GM18507 (cell line): ENCODE measurements at places on chromosomes 4 and X.

- DNase-seq, result no peak
Measured at GRCh38 chrX:129116676-129117470, 406.4 kb downstream of the SMARCA1 start.

- DNase-seq, result no peak
Measured at GRCh38 chrX:47530049-47530448, 31.0 kb upstream of the ARAF start.

DNA sequence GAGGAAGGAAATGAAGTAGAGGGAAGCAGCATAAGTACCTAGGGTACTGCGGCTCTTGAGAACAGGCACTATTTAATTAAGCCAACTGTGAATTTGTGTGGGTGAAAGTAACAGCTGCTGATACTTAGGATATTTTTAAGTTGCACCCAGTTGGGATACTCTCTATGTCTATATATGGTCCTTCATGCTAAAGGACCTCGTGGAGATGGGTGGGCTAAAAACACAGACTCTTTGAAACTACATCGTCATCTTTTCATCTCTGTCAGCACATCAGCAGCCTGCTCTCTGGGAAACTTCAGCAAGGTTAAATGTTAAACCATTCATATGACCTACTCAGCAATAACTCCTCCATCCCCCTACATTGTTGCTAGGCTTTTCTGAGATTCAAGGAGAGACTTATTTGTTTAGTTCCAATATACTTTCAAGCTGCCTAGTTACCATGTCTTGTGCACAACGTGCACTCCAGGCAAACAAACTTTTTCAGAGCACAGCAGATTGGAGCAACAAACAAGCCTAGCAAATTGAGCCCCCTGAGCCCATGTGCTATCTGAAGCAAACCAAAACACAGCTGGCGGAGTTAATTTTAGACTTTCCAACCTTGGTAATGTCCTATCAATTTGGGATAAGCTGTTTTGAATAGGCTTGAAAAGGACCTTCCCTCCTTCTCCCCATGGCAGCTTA is 6.2 kb upstream of the MOB1B start:
- no peak for DNase-seq

DNA sequence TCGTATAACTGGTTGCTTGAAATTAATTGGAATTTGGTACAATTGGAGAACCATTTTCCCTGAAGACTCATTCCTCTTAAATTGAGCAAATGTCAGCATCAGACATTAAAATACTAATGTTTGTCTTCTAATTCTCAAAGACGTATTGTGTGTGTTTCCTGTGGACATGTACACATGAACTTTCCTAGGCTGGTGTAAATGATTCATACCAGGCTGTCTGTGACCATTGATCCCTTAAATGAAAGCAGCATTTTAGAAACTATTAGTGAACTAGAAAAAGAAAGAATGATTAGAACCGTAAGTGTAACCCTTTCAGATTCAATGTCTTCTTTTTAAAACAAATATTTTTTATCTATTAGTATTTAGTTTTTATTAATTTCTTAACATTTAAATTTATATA is 332.9 kb downstream of the PPP3CA start:
- DNase-seq, result no peak

GRCh38 chr4:63222466-63222865 is 1186.8 kb downstream of the TECRL start:
- no peak for DNase-seq

- DNase-seq, result no peak
Measured at GRCh38 chrX:120015145-120016067, 62.1 kb downstream of the RHOXF2B start.

- no peak for DNase-seq
Measured at GRCh38 chr4:84503495-84504437, 4.7 kb upstream of the NKX6-1 start.

- no peak for DNase-seq
Measured at GRCh38 chr4:103719830-103720207, at the start of gene TACR3. Gene TACR3 (minus strand): TSS chr4:103719985. CDS start chr4:103719675, 310 bp downstream.

- no peak for DNase-seq
Measured at GRCh38 chrX:95291561-95291960, 1393.1 kb upstream of the DIAPH2 start.

DNA sequence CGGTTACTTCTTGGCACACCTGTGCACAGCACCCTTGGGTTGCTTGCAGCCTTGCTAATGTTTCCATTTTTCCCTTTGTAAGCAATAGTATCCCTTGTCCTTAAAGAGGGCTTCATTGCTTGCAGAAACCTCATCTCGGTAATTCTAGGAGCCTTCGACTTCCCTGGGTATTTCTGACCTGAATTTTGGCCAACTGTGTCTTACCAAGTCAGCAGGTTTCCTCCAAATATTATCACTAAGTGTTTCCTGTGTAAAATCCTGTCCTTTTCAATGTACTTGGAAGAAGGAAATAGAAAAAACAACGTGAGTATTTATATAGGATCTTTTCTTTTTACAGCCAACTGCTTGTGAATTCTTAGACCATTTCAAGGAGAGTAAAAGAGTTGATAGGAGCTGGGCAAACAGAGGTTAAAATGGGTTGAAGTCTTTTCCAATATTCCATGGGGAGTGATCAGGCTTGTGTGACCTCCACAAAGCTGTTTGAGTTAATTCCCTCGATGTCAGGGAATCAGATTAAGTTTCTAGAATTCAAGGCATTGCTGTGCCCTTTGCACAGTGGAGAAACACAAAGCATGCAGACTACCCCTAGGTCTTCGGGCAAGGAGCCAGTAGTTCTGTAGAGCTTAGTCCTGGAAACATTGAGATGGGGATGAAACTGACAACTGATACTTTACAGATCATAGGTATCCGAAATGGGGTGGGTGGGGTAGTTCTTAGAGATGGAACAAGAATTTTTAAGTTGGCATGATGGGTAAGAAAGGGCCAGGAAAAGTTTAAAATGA is 209.9 kb downstream of the CPE start:
- no peak for DNase-seq

DNA sequence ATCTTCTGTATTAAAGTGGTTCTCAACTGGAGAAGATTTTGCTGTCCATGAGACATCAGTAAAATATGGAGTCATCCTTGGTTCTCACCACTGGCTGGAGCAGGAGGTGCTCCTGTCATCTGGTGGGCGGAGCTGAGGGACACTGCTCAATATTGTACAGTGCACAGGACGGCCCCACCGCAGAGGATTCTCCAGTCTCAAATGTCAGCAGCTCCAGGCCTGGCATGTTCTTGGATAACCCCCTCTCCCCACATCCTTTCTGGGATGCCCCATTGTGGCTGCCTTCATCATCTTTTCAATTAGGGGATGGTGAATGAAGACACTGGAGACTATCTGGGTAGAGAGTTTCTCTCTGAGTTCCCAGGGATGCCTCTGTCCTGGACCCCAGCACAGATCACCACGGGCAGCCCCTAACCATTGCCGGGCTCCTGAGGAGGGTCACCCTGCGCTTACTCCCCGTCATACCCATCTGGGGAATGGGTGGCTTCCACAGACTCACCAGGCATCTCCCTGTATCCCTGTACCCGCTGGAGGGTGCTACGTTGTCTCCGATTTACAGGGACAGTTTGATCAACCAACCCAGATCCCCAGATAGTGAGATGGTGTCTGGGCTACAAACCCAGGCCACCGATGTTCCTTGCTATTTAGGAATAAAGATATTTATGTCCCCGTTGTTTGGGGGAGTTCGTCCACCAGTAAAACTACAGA is 21.9 kb upstream of the P2RY8 start:
- DNase-seq, result no peak

DNA sequence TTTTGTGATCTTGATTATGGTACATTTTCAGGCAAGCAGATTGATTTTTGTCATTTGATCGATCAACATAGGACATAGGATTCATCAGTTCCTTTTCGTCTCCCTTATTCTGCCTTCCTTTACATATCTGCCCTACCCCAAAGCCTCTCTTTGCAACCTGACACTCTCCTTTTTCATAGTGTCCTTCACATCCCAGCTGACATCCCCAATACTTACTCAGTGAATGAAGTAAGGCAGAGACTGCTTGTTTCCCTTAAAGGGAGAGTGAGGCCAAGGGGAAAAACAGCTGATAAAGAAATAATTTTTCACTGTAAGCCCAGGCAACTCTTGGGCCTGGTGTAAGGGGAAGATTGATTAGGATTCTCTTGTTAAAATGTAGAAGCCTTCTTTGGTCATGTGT is 69.8 kb downstream of the GBA3 start:
- DNase-seq, result no peak

DNA sequence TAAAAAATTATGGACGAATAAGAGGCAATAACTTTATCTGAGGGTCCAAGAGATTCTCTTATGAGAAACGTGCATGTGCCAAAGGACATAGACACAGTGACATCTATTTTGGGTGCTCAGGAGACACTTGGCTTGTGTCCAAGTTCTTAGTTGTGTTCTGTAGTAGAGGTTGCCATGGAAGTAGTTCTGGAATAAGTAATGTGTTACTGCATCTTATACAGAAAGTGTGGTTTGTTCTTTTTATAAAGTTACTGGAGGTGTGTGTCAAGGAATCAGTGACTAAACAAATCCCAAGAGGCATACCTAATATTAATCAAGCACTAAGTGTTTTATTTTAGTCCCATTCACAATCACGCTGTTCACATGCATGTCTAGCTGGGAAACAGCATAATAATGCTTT is 305.7 kb downstream of the ARHGAP24 start:
- DNase-seq, result no peak

DNA sequence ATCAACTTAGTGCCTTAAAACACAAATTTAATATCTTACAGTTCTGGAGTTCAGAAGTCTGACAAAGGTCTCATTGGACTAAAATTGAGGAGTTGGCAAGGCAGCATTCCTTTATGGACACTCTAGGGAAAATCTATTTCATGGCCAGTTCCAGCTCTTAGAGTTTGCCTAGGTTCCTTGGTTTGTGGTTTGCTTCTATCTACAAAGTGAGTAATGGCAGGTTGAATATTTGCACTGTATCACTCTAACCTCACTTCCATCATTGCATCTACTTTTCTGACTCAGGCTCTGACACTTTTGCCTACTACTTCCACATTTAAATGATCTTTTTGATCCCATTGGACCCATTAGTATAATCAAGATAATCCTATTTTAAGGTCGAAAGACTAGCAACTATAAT is 64.7 kb upstream of the PCDH10 start:
- DNase-seq, result no peak

GRCh38 chr4:59571805-59572430 is 1628.2 kb upstream of the ADGRL3 start:
- no peak for DNase-seq

DNA sequence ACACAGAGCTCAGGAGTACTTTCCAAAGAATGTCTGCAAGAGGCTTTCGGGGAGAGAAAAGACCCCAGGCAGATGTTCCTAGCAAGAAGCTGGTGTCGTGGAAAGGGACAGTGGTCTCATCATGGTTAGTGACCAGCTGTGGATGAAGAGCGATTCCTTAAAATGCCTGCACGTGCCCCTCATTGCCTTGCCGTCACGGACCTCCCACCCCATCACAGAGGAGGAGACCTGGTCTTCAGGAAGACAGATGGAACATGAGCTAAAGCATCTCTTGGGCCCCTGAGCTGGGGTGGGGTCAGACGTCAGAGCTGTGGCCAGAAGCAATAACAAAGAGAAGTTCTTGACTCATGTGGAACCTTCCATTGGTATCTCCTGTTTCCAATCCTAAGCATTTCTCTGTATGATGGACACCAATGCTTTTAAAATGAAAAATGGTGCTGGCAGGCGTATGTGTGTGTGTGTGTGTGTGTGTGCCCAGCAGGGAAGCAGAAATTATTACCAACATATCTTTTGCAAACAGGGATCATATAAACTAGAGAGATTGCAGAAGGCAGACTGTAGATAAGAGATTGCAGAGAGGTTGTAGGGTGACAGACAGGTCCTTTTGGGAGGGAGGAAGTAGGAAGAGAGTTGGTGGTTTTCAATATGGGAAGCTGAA is 25.2 kb upstream of the ASMTL start:
- no peak for DNase-seq

DNA sequence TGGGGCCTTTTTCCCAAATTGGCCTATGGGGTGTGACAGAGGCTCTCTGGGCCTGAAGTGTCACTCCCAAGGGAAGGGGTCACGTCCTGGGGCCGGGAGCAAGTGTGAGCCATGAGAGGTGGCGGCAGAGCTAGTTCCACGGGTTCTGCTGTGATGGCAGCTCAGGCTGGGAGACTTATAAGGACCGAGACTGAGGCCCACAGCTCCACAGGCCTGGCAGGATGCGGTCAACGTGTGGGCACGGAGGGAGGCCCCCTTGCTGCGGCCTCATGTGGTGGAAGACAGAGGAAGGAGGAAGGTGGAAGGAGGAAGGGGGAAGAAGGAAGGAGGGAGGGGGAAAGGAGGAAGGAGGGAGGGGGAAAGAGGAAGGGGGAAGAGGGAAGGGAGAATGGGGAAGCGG is 7.2 kb upstream of the CPLX1 start:
- DNase-seq, result no peak

GRCh38 chrX:135463937-135464336 is 42.2 kb downstream of the SMIM10L2A start:
- no peak for DNase-seq

GRCh38 chr4:77437079-77437478 is 168.5 kb upstream of the CXCL13 start:
- DNase-seq, result no peak

DNA sequence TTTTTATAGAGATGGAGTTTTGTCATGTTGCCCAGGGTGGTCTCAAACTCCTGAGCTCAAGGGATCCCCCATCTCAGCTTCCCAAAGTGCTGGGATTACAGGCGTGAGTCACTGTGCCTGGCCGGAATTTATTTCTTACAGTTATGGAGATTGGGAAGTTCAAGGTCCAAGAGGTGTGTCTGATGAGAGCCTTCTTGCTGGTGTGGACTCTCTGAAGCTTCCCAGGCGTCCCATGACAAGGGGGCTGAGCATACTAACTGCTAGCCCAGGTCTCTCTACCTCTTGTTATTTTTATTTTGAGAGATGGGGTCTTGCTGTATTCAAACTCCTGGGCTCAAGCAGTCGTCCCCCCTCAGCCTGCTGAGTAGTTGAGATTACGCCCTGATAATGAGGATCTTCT is 2.9 kb upstream of the NSD2 start:
- DNase-seq, result no peak

- DNase-seq, result no peak
Measured at GRCh38 chr4:71186257-71186565, 152.6 kb upstream of the SLC4A4 start.

DNA sequence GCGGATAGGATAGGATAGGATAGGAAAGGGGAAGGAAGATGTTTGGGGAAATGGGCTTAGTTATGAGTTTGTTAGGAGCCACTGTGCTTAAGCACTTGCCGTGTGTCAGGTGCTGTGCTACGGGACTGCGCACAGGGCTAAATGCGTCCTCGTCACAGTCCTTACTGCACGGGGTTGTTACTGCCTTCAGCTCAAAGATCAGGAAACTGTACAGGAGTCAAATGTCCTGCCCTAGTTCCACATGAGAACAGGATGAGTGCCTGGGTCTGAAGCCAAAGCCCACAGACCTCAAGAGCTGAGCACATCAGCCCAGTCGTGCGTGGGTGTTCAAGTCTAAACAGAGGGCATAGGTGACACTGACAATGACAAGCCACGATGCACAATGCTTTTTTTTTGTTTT is 15.0 kb downstream of the ACSL1 start:
- DNase-seq, result no peak

GRCh38 chr4:183295711-183296110 is 24.4 kb downstream of the CLDN22 start:
- DNase-seq, result no peak
